ENCODE measurements at places on chromosomes 1 and 21. TPM values are rescaled to one million over a fixed set of nuclear protein-coding genes. Genes with fewer than 3 reads are reported as not detected.
A peak's percentile ranks its signal among the peaks of the same experiment; 100 is the strongest.

- H3K27ac ChIP-seq, result peak overlapping the region; percentile 84
- peak overlapping the region; percentile 82 for H3K4me3 ChIP-seq
- H3K27me3 ChIP-seq, result no peaks in the 10 kb centered on the region
- H3K36me3 ChIP-seq, result peaks cover 13% of the 10 kb centered on the region
- DNase-seq, result peak; percentile 98
- no peaks in the 10 kb centered on the region for H3K4me1 ChIP-seq
Measured at GRCh38 chr1:25904943-25905679, 1.1 kb downstream of the STMN1 start.

DNA sequence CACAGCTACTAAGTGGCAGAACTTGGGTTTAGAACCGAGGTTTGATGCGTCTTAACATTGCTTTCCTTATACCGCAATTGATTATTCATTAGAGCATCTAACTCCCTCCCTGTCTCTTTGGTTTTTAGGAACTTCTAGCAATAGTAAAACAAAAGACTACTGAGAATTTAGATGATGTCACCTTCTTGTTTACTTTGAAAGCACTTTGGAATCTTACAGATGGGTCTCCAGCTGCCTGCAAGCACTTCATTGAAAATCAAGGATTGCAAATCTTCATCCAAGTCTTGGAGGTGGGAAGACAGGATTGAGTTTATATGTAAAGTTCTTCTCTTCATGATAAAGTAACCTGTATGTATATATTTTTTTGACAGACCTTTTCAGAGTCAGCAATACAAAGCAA lies 35.0 kb downstream of the ZYG11A start:
- H3K36me3 ChIP-seq, result no peaks in the 10 kb centered on the region
- H3K27me3 ChIP-seq, result no peaks in the 10 kb centered on the region
- H3K27ac ChIP-seq, result no peak overlapping the region
- no peaks in the 10 kb centered on the region for H3K4me1 ChIP-seq
- H3K4me3 ChIP-seq, result no peak overlapping the region

- H3K27ac ChIP-seq, result no peak overlapping the region
- H3K4me1 ChIP-seq, result no peaks in the 10 kb centered on the region
- no peak overlapping the region for H3K4me3 ChIP-seq
- no peak for DNase-seq
Measured at GRCh38 chr1:189253601-189254350, 1223.9 kb downstream of the BRINP3 start.

GRCh38 chr1:91741301-91741700 lies 144.7 kb downstream of the TGFBR3 start:
- no peak for DNase-seq
- no peaks in the 10 kb centered on the region for H3K36me3 ChIP-seq
- no peak overlapping the region for H3K4me3 ChIP-seq
- H3K4me1 ChIP-seq, result peaks cover 11% of the 10 kb centered on the region
- no peaks in the 10 kb centered on the region for H3K27me3 ChIP-seq
- no peak overlapping the region for H3K27ac ChIP-seq

GRCh38 chr1:25806418-25806817 lies 6.4 kb downstream of the SELENON start:
- H3K36me3 ChIP-seq, result no peaks in the 10 kb centered on the region
- no peaks in the 10 kb centered on the region for H3K27me3 ChIP-seq
- no peak overlapping the region for H3K27ac ChIP-seq
- H3K4me3 ChIP-seq, result no peak overlapping the region
- DNase-seq, result no peak

DNA sequence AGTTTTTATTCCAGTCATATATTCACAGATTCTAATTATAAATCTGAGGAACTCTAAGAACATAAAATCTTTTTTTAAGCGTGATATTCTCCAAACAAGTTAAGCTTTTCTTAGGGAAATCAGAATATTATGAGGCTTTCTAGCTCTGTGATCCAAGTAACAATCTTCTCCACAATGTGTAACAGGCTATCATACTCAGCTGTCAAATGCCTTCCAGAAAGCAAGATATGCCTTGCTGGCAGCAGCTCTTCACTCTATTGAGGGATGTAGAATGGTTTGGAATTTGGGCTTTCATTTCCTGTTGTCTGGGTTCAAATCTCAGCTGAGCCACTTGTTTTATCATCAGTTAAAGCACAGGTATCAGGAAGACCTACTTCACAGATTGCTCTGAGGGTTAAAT lies 446.5 kb downstream of the PTBP2 start:
- no peak for DNase-seq
- H3K27me3 ChIP-seq, result no peaks in the 10 kb centered on the region
- H3K4me3 ChIP-seq, result no peak overlapping the region
- H3K36me3 ChIP-seq, result no peaks in the 10 kb centered on the region
- no peaks in the 10 kb centered on the region for H3K4me1 ChIP-seq
- no peak overlapping the region for H3K27ac ChIP-seq

DNA sequence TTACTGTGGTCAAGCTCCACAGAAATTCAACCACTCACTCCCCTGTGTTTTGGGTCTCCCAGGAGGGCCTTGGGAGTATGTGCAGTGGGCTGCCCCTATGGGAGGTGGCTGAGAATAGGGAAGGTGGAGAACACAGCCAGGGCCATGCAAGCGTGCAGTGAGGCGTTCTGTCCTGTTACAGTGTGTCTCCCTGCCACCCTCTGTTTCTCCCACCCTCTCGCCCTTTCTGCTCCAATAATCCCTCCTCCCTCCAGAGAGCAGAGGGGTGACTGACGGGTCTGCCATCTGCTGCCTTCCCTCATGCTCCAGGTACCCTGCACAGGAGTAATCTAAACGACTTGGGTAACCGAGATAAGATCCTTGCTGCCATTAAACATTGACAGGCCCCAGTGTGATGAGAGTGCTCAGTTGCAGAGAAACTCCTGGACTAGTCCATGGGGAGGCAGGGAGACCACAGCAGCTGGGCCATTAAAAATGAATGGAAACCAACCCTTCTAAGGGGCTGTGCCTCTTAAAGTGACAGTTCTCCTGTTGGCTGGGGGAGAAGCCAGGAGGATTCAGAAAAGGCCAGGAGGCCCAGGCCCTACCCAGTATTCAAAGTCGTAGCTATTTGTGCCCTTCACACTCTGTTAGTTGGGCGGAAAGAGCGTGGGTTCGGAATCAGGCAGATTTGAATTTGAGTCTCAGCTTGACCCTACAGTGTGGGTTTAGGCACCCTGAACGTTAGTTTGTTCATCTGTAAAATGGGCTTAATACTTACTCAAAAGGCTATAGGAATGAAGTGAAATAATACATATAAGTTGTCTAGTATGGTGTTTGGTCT lies 22.4 kb upstream of the BTG2 start:
- no peak overlapping the region for H3K27ac ChIP-seq
- H3K27me3 ChIP-seq, result no peaks in the 10 kb centered on the region
- DNase-seq, result no peak
- H3K4me1 ChIP-seq, result peaks cover 77% of the 10 kb centered on the region
- no peak overlapping the region for H3K4me3 ChIP-seq

DNA sequence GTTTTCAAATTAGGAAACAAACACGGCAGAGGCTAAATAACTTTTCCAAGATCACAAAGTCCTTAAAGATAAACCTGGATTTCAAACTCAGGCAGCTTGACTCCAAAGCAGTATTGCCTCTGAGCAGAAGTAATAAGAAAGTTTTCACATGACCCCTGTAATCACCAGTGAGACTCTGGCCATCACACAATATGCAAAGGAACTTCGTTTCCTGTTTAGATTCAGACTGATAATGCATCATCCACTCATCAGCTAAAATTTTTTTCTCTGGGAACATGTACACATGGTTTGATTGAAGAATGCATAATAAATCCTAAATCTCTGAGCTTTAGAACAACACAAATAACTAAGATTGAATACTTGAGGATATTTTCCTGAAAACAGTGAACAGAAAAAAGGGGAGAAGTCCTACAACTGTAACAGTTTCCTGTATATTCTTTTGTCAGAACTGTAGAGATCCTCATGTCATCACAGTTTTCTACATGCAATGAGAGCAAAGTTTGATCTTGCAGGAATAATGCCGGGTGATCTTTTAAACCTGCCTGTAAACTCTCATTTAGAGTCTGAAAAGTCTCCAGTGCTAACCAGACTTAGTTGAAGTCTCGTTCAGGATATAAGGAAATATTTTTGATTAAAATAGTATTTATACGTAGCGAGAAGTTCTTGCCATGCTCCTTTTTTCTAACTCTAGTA lies 225.3 kb downstream of the SPATA17 start:
- H3K4me3 ChIP-seq, result no peak overlapping the region
- DNase-seq, result no peak
- H3K4me1 ChIP-seq, result peaks cover 8% of the 10 kb centered on the region
- H3K27me3 ChIP-seq, result no peaks in the 10 kb centered on the region
- H3K36me3 ChIP-seq, result no peaks in the 10 kb centered on the region
- no peak overlapping the region for H3K27ac ChIP-seq

DNA sequence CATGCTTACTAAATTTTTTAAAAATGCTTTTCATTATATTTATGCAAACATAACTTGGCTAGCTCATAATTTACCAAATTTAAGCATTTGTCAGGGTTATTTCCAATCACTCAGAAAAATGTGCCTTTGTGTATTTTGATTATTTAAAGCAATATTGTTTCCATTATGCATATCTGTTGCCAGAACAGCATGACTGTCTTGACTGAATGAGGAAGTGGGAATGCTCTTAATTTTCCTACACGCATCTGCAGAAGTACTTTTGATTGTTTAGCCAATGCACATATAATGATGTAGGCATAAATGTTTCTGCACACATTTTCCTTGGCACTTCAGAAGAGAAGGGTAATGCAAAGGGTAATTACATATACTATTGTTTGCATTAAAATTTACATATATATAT lies 92.5 kb upstream of the ADGRL2 start:
- H3K4me1 ChIP-seq, result no peaks in the 10 kb centered on the region
- no peak overlapping the region for H3K27ac ChIP-seq
- H3K4me3 ChIP-seq, result no peak overlapping the region

DNA sequence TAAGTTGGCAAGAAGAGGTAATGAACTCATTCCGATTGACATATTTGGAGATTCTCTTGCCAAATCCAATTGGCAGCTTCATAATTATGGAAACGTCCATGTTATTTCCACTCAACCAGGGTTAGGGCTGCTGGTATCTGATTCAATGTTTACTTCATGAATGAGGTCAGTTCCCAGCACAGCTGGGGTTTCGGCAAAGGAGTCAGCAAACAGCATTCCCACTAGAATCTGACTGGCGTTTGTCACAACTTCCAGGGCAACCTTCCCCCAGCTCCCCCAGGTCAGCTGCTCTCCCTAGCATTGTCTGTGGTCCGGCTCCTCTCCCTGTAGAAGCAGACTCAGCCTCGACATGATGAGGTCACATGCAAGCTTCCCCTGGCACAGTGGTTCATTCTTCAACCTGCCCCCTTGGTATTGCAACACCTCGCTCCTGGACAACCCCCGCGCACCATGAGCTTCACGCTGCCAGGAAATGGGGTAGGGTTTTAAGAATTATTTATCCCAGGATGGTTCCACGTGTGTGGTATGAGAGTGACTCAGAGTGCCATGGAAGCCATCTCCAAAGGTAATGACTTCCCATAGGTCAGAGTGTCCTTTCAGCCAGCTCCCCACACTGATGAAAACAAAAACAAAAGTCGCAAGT lies 100.7 kb upstream of the SLC25A33 start:
- DNase-seq, result no peak
- H3K4me3 ChIP-seq, result no peak overlapping the region
- H3K36me3 ChIP-seq, result no peaks in the 10 kb centered on the region

DNA sequence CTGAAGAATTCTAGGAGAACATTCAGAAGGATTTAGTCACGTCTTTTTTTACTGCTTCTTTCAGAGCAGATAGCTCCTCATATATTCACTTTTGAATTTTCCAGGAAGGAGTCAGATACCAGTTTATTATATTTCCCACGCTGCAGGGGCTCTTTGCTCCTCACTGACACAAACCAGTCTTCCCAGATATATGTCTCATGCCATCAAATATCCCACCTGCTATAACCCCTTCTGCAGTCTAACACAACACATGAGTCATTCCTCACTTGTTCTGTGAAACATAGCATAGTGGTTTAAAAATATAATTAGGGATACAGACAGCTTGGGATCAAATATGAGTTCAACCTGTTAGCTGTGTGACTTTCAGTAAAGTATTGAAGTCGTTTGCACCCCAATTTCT lies 251.7 kb upstream of the DPYD start:
- no peaks in the 10 kb centered on the region for H3K4me1 ChIP-seq
- H3K4me3 ChIP-seq, result no peak overlapping the region
- no peak for DNase-seq
- H3K27me3 ChIP-seq, result no peaks in the 10 kb centered on the region
- H3K27ac ChIP-seq, result no peak overlapping the region
- H3K36me3 ChIP-seq, result no peaks in the 10 kb centered on the region

- no peak for DNase-seq
- H3K36me3 ChIP-seq, result peaks cover 82% of the 10 kb centered on the region
- H3K4me1 ChIP-seq, result no peaks in the 10 kb centered on the region
- no peak overlapping the region for H3K27ac ChIP-seq
- H3K27me3 ChIP-seq, result no peaks in the 10 kb centered on the region
Measured at GRCh38 chr1:44314452-44314851, 40.6 kb downstream of the ERI3 start.

DNA sequence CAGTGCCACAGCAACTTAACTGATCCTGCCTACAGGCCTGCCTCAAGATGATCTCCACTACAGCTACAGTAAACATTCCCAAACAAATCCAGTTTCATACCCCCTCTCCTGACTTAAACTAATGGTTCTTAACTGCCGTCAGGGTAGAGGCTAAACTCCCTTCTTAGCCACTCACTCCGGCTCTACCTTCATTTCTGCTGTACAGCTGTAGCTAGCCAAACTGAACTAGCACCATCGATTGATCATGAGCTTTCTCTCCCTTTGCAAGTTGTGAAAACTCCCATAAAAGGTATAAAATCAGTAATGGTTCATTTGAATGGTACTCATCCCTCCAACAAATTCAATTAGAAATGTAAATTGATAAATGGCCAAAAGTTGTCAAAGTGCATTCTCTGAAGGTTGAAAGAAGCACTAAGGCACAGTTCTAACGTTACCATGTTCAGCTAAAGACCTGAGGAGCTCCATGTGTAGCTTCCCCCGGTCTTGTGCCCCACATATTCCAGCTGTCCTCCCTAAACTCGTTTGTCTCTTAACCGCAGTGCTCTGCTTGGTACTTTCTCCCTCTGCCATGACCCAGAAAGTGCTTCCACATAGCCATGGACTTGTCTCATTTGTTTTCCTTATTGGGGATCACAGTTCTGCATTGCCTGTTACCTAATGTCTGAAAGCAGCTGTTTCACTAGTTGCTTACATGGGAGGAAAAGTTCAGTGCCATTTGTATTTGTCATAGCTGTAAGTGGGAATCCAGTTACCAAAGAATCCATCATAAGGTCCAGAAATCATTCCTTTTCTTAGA lies 49.8 kb downstream of the DHX9 start:
- H3K36me3 ChIP-seq, result peaks cover 12% of the 10 kb centered on the region
- H3K27ac ChIP-seq, result no peak overlapping the region
- no peak for DNase-seq

- no peaks in the 10 kb centered on the region for H3K36me3 ChIP-seq
- H3K27ac ChIP-seq, result no peak overlapping the region
- no peak for DNase-seq
- no peaks in the 10 kb centered on the region for H3K27me3 ChIP-seq
Measured at GRCh38 chr1:60367532-60367931, 294.0 kb upstream of the C1orf87 start.

- peak; percentile 59 for DNase-seq
- no peak overlapping the region for H3K4me3 ChIP-seq
- H3K36me3 ChIP-seq, result no peaks in the 10 kb centered on the region
- peaks cover 24% of the 10 kb centered on the region for H3K4me1 ChIP-seq
Measured at GRCh38 chr1:46446646-46447498, 42.8 kb upstream of the DMBX1 start.

The OLFML2B gene
- total RNA-seq, result 36.1 TPM

The NBPF1 gene
- 40.1 TPM for total RNA-seq

The LRRC53 gene
- not detected for total RNA-seq

The IFNLR1 gene
- total RNA-seq, result 4.1 TPM

The PLA2G2F gene
- not detected for total RNA-seq

The ATP6V1G3 gene
- not detected for total RNA-seq

The SCMH1 gene
- 30.8 TPM for total RNA-seq

The GNAT2 gene
- not detected for total RNA-seq

The LENEP gene
- 0.52 TPM for total RNA-seq

The RXRG gene
- 1.1 TPM for total RNA-seq

The ARHGAP30 gene
- total RNA-seq, result 18.8 TPM
